Activated T-helper 1 cell treated with anti-CD3 and anti-CD28 coated beads, Interleukin-12 subunit alpha, Interleukin-12 subunit beta, Interleukin-2, Interleukin-4 antibody, amounts not matched to agents 30 ng/mL and 10 ng/mL and 1 ng/mL, durations not matched to agents 14 hours and 24 hours and 36 hours (primary cell): ENCODE measurements at places on chromosomes 4 and X. TPM values are rescaled to one million over a fixed set of nuclear protein-coding genes. Genes with fewer than 3 reads are reported as not detected.

SLC25A4 gene
- 2.3 and 2.7 TPM in 2 replicates for total RNA-seq

SUV39H1 gene
- 27.5 and 27.7 TPM in 2 replicates for total RNA-seq

BMPR1B gene
- total RNA-seq = not detected in 2 replicates

KDM6A gene
- total RNA-seq = 26.4 and 28.1 TPM in 2 replicates

S100P gene
- total RNA-seq = 1.7 and 1.9 TPM in 2 replicates

PDHA2 gene
- not detected in 2 replicates for total RNA-seq

HMGN5 gene
- total RNA-seq = 0.73 and 1.3 TPM in 2 replicates

ART3 gene
- 0.47 and 0.49 TPM in 2 replicates for total RNA-seq

TRIM2 gene
- total RNA-seq = 0.16 and 0.24 TPM in 2 replicates

TMPRSS11D gene
- total RNA-seq = not detected in 2 replicates

CTAG1B gene
- not detected in 2 replicates for total RNA-seq

AWAT2 gene
- not detected in 2 replicates for total RNA-seq

PRDM5 gene
- total RNA-seq = not detected in 2 replicates

MMAA gene
- total RNA-seq = 18.1 and 20.8 TPM in 2 replicates

CT45A10 gene
- total RNA-seq = not detected in 2 replicates

DNA sequence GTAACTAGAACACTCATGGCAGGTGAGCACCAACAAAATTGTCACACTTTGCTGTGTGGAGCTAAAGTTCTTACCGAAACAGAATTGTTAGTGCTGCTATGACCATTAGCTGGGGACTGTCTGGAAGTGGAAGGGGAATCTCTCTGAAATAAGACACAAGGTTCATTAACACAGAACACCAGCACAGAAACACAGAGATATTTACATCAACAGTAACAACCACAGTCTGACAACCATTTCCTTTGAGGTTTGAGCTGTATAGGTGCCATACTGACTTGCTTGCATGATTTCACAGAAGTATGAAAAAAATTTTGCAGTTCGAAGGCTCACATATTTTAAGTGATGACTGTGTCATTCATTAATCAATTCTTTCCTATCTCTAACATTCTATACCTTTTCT, 109.8 kb downstream of the NYX start:
- peak; percentile 20 for DNase-seq

DNA sequence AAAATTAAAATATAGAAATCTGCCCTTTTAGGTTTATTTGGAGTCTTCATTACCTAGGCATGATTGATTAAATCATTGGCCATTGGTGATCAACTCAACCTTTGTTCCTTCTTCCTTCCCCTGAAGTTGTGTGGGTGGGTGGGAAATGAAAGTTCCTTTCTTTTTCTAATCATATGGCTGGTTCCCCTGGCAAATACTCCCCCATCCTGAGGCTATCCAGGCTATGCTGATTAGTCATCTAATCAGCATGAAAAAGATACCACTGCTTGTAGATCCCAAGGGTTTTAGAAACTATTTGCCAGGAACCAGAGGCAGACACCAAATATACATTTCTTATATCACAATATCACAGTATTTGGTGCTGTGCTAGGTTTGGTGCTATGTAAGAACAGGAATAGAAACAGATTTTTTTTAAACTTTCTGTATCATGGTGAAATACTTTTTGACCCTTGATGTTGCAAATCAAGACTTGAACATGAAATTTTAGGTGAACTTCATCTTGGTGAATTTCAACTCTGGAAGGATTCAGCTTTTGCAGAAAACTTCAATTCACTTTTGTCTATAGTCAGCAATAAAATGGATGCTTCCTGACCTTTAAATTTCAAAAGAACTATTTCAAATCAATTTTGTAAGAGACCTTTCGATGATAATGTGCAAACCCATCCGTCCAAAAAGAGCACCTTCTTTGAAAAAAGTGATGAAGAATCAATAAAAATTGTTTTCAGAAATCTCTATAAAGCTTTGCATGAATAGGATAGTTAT, 71.1 kb downstream of the CCSER1 start:
- no peak for DNase-seq

- DNase-seq = no peak
These were observed 6.0 kb upstream of the NEXMIF start for GRCh38 chrX:74931214-74931613.

GRCh38 chr4:10673817-10674369, 10.7 kb downstream of the CLNK start:
- no peak for DNase-seq

- no peak for DNase-seq
These were observed 353.8 kb upstream of the HAND2 start for GRCh38 chr4:173883821-173884220.

DNA sequence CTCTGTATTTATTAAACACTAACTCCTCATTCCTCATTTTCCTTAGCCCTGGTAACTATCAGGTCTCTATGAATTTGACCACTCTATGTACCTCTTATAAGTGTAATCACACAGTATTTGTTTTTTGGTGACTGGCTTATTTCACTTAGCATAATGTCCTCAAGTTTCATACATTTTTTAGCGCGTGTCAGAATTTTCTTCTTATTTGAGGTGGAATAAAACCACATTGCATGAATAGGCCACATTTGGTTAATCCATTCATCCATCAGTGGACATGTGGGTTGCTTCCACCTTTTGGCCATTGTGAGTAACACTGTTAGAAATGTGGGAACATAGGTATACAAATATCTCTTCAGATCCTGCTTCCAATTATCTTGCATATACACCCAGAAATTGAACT, 341.2 kb upstream of the BOD1L1 start:
- no peak for DNase-seq

- DNase-seq = no peak
These were observed 73.5 kb downstream of the WDR19 start for GRCh38 chr4:39255871-39256270.

- DNase-seq = no peak
These were observed 1285.5 kb downstream of the STIM2 start for GRCh38 chr4:28146191-28146590.

- DNase-seq = no peak
These were observed 37.7 kb upstream of the MAGEB18 start for GRCh38 chrX:26100421-26100920.

DNA sequence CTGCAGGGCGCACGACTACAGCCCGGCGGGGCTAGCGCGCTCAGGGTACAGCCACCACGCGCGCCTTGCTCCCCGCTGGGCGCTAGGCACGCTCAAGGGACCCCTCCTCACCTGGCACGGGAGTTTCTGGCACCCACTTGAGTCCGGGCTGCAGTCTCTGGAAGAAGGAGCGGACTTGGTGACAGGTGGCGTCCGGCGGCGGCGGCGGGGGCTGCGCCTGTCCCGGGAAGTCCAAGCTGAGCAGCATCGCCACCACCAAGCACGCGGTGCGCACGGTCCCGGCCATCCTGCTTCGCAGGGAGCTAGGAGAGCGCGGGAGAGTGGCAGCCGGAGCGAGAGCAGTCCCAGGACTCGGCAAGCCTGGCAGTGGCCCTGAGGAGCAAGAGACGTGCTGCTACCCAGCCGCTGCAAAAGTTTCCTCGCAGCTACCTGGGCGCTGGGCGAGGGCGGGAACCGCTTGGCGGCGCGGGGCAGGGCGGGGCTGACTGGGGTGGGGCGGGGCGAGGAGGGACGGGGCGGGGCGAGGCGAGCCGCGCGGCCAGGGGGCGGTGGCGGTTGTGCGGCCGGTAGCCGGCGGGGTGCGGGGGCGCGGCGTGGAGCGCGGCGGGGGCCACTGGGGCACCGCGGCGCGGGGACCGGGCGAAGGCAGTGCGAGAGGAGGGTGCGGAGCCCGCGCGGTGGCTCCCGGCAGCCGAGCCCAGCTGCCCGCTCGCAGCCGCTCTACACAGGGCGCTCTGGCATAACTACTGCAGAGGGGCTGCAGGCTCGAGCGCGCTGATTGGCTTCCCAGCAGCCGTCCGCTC, at the start of gene GPC3:
GPC3 (minus strand) TSS at position 431 of the 803 bp plus-strand sequence.
- peak; percentile 16 for DNase-seq

DNA sequence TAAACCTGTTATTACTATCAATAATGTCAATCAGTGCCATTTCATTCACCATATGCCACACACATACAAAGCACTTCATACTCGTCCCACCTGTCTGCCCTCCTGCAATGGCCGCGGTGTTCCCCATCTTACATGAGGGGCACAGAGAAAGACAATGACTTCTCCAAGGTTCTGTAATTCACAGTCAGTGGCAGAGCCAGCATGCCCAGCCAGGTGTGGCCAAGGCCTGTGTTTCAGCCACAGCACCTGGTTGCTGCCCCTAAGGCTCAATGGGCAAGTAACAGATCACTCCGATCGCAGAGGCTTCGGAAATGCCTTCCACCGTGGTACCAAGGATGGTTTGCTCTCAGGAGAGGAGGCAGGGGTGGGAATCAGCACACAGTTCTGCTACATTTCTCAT, 10.9 kb downstream of the AFAP1 start:
- DNase-seq = no peak

DNA sequence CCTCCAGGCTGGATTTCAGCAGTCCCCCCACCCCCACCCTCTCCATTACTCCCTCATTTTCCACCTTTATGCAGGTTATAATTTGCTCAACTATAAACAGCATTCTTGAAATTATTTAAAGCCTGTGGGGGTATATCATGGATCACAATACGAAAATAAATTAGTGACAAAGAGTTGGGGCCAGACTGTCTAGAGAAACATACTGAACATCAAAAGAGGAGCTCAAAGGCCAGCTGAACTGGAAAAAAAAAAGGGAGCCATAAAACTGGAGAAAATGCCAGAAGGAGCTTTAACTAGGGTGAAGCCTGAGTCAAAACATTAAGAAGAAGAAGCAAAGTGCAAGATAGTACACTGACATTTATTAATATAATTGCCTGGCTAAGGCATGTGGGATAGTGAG, 137.8 kb downstream of the ANTXR2 start:
- no peak for DNase-seq

GRCh38 chr4:53907772-53908171, 156.6 kb downstream of the CHIC2 start:
- no peak for DNase-seq

DNA sequence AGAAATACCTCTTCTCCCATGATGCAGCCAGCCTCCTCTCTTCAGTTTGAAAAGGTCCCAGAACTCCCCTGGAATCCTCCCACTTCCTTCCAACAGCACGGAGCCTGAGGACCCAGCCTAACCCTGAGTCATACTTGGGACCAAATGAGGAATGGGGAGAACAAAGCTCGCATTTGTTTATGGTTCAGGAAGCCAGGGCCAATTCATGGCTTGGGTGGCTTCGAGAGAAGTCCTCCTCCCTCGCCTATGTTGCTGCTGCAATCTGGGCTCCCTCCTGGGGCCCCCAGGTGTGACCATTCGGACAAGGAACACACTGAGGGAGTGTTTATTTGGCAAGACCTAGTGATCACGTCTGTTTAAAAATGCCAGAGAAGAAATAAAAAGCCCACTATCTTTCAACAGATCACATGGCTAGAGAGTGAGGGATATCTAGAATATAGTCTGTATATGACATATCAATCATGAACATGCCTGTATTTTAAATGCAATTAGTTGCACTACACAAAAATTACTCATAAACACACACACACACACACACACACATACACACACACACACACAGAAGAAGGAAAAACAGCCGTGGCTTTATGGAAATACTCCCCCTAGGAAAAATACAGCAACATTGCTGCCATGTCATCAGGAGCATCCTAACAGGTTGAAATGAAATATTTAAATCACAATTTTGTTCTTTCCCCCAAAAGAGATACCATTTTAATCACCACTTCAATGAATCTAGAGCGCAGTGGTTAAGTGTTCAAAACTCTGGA, 155.7 kb upstream of the MAP3K15 start:
- DNase-seq = no peak

- DNase-seq = no peak
These were observed 88.6 kb downstream of the CENPC start for GRCh38 chr4:67456577-67457196.

DNA sequence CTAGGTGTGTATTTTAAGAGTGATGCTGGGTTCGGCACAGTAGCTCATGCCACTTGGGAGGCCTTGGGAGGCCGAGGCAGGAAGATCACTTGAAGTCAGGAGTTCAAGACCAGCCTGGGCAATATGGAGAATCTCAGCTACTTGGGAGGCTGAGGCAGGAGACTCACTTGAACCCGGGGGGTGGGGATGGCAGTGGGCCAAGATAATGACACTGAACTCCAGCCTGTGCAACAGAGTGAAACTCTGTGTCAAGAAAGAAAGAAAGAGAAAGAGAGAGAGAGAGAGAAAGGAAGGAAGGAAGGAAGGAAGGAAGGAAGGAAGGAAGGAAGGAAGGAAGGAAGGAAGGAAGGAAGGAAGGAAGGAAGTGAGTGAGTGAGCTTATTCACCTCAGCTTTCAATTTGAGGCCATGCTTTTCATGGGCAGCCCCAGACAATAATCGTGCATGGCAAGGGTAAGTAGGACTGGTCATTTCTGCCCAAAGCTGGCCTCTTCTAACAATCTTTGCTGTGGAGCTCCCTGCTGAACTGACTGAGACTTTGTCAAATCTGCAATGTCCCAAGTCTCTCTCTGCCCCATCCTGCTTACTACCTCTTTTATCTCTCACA, 42.5 kb upstream of the ELF2 start:
- no peak for DNase-seq

DNA sequence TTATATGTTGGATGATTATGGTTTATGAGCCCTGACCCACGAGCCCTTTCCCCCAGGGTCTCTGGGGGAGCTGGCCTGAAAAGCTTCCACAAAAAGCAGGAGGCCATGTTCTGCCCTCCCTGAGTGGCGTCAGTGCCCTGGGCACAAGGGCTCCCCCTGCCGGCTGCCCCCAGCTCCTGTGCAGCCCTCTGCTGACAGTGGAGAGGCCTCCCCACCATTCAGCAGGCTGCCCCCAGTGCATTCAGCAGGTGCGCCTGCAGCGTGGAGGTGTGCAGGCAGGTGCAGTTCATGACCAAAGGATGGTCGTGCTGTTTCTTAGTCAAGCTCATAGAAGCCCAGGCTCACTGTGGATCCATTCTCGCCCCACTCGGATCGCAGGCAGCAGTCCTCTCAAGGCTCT, 12.5 kb upstream of the S100P start:
- no peak for DNase-seq

GRCh38 chrX:31074522-31074921, 2.7 kb upstream of the FTHL17 start:
- no peak for DNase-seq

GRCh38 chr4:98850937-98851336, 78.0 kb downstream of the EIF4E start:
- no peak for DNase-seq

GRCh38 chrX:36978886-36979285, 29.3 kb upstream of the FAM47C start:
- no peak for DNase-seq

DNA sequence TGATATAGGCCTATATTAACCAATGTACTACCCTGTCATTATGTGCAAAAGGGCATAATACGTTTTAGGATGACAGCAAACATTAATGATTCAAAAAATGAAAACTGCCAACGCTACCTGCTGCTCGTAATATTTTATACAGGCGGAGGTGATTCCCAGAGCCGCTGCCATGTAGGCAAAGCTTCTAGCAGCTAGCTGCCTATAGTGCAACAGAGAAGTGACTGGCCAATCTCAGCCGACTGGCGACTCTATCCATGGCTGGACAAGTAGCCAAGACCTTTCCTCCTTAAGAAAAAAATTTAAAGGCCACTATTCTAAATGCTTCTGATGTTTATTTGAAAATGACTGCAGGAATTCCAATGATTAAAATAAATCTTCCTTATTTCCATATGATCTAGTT, 1.9 kb downstream of the PPARGC1A start:
- no peak for DNase-seq

GRCh38 chr4:150394046-150394445, 187.9 kb upstream of the MAB21L2 start:
- no peak for DNase-seq
